Mesendoderm (in vitro differentiated cells): ENCODE measurements at places on chromosomes 7 and 10.

DNA sequence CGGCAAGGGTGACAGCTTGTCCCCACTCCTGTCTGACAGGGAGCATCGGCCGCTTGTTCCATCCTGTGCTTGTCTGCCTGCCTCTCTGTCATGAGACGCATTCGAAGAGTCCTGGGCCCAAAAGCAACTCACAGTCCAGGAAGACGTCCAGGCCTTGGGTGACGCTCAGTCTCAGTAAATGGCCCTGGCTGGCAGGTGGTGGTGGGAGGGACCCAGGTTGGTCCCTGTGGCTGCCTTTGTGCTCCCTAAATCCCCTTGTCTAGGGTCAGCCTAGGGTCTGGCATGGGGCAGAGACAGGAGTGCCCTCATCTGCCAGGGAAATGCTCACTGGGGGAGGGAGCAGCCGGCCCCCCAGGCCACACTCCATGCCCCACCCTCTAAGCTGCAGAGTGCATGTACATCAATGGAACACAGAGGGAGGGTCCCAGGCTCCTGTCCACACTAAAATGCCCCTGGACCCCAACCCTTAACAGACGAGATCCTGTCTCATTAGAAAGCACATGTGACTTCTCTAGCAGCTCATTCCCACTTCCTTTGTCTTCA, 295.2 kb upstream of the ZNF32 start:
- no peak for DNase-seq

DNA sequence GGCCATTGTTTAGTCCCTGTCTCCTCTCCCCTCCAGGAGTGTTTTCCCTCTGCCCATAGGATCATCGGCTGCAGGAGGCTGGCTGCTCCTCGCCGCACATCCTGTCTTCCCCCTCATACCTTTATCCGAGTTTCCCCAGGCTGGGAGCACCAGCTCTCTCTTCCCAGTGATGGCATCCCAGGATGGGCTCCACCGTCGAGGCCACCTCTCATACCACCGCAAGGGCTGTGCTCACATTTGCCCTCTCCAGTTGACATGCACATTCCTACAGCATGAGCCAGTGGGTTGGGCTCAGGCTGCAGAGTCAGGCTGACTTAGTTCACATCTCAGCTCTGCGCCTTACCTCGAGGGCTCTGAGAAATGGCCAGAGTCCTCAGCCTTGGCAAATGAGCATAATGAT, 12.1 kb downstream of the HKDC1 start:
- peak; percentile 94 for DNase-seq

DNA sequence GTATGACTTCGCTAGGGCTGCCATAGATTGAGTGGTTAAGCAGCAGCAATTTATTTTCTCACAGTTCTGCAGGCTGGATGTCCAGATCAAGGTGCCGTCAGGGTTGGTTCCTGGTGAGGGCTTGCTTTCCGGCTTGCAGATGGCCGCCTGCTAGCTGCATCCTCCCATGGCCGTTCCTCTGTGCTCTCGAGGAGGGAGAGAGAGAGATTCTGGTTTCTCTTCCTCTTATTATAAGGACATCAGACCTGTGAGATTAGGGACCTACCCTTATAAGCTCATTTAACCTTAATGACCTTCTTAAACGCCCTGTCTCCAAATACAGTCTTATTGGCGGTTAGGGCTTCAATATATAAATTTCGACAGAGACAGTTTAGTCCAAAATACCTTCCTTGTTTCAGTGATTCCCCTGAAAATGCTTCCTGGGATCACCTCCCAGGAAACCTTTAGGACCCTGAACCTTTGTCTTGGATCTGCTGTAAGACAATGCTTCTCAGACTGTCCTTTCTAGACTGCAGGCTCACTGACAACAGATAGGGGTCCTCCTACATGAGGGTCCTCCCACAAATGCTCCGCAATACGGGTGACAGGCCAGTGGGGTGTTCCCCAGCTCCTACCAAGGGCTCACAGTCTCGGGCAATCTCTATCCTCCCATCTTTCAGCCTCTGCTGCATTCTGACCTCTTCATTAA, 82.5 kb upstream of the BAIAP2L1 start:
- DNase-seq = peak; percentile 40

DNA sequence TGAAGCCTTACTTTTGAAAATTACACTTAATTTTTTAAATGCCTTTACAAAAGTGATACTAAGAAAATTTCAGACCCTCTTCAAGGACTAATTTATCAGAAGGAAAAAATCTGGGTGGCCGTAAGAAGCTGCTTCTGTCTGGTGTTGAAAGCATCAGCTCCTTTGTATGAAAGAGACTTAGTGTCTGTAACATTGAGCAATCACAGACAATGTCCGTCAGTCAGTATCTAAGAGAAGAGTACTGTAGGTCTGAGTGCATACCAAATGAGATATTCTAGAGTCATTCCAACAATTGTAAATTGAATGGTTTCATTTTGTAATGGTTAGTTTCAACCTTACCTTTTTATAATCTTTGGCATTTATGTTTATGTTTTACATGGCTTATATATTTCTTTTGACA, 11.1 kb upstream of the MDFIC start:
- DNase-seq = no peak

- DNase-seq = no peak
Measured at GRCh38 chr7:12695965-12696364, 8.5 kb downstream of the ARL4A start.

- DNase-seq = peak; percentile 22
Measured at GRCh38 chr10:22805304-22805703, 90.9 kb upstream of the PIP4K2A start.

GRCh38 chr10:80498833-80499741, 38.6 kb upstream of the SH2D4B start:
- DNase-seq = peak; percentile 92

DNA sequence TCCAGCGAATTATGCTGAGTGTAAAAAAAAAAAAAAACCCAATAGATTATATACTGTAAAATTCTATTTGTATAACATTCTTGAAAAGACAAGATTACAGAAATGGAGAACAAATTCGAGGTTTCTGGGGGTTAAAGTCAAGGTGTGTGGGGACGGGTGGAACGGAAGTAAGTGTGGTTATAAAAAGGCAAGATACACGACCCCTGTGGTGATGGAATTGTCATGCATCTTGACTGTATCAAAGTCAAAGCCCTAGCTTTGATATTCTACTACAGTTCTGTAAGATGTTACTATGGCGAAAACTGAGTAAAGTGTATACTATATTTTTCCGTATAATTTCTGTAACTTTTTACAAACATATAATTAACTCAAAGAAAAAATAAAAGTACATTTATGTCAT, 718.2 kb upstream of the PCDH15 start:
- peak; percentile 19 for DNase-seq

- DNase-seq = no peak
Measured at GRCh38 chr10:98253499-98253898, 14.5 kb downstream of the LOXL4 start.

- DNase-seq = no peak
Measured at GRCh38 chr7:91344911-91345310, 80.7 kb downstream of the FZD1 start.

- DNase-seq = no peak
Measured at GRCh38 chr7:106464651-106465050, 179.9 kb upstream of the NAMPT start.

DNA sequence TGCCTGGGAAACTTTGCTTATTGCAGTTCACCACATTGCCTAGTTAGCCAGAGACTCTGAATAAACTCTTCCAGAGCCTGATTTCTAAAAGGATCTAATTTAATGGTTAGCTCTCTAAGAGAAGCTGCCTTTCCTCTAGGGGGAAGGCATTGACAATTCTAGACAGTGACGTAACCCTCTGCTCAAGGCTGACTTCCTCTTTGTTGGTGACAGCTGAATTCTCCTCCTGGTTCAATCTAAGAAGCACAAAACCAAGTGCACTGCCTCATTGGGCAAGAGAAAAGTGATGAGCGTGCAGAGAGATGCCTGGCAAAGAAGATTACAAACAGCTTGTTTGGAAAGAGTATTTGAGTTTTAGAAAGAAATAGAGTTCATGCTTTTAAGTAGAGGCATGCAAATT, 102.7 kb downstream of the MACC1 start:
- peak; percentile 83 for DNase-seq

DNA sequence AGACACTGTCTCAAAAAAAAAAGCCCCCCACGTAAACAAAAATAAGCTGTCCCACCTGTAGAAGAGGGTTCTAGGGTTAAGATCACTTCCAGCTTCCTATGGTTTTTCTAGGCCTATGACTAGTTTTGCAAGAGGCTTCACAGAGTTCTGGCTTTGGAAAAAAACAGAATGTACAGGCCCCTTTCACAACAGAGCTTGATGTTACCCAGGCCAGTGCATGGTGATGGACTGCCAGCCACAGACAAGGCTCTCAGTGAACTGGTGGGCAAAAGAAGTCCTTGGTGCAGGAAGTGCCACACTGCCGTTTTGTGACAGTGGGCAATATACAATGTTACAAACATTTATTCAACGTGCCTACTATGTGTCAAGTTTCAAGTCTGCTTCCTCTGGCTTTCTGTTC, 18.3 kb upstream of the EFCAB10 start:
- DNase-seq = no peak

DNA sequence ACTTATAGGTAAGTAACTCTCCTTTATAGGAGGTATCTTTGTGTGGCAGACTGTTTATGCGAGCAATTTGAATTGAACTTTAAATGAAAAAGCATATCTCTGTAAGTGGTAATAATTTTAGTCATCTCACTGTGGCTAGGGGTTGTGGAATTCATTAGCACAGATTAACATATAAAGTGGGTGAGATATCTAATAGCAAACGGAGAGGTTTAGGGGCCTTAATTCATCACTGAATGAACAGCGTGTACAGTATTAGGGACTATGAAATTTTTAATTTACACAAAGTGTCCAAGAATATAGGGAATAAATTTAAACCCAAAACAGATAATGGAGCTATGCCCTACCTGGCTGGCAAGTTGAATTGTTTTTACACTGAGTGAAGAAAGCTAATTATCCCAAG, 15.7 kb upstream of the FAM204A start:
- DNase-seq = no peak

DNA sequence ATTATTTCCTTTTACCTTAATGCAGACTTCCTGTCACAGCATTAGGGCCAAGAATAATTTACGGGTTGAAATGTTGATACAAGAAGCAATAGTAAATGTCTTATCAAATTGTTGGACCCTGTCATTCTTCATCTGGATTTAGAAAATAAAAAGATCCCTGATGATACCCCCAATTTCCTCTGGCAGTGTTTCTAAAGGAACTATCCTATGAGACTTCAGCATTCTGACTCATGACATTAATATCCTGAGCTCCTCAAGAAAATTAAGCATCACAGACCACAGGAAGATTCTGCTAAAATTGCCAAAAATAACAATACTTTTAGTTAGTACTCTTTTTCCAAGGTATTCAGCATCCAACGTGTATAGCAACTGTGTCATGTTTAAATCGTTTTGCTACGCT, 490.5 kb upstream of the ANKRD30A start:
- no peak for DNase-seq

GRCh38 chr7:33129806-33130153, 416 bp downstream of the BBS9 start:
- DNase-seq = no peak

GRCh38 chr10:94115725-94116124, 122.0 kb downstream of the PLCE1 start:
- peak; percentile 60 for DNase-seq

- no peak for DNase-seq
Measured at GRCh38 chr7:69567800-69568199, 30.5 kb upstream of the AUTS2 start.

DNA sequence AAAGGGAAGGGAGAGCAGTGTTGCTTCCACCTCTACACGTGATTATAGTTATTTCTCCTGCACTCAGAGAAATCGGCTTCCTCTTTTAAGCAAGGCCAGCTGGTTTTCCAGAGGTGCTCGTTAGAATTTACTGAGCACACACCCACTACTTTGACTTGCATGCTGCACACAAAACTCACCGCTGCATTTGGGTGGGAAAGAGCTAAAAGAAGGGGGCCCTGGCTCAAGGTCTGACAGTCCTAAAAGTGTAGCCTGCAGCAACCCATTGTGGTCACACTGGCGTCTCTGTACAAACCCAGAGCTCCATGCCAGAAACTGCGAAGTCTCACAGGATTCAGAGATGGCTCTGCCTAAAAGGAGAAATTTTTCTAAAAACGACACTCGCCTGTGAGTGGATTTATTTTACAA, 133.7 kb downstream of the SLC25A13 start:
- DNase-seq = no peak

- no peak for DNase-seq
Measured at GRCh38 chr7:54837168-54837567, 78.2 kb upstream of the SEC61G start.

- peak; percentile 33 for DNase-seq
Measured at GRCh38 chr10:45374350-45375052, 485 bp downstream of the ALOX5 start.

GRCh38 chr7:121546632-121547543, 150.8 kb upstream of the FAM3C start:
- no peak for DNase-seq

DNA sequence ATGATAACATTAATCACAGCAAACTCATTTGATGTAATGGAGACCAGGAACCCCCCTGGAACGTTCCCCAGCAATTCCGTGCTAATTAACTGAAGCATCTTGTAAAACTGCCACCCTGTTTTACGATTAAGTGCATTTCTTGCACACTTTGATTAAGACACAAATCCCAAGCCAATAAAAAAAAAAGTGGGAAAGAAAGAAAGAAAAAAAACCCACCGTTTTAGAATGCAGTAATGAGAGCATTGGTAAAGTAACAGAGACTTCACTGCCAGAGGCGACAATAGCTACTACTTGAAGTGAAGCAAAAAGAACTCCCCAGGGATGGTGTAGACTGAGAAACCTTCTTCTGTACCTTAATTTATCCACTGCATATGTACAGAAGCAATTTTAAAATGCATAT, 616.1 kb downstream of the PTPRN2 start:
- no peak for DNase-seq

DNA sequence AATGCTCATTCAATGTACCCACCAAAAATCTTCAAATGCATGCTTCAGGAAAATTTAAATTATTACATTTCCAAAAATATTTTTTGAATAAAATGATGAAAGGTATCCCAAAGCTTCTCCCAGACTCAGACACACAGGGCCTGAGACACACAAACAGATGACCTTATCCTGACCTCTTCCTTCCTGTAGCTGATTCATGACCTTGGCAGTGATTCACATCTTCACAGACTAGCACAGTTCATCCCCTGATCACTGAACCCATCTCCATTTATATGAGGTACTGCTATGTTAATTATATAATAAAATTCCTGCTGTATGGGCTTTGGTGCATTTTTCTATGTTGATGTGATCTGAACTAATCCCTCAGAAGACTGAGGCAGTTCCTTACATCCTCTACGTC, 265.0 kb upstream of the GLI3 start:
- no peak for DNase-seq

- peak; percentile 97 for DNase-seq
Measured at GRCh38 chr7:73885975-73886798, 25.2 kb downstream of the TMEM270 start.

DNA sequence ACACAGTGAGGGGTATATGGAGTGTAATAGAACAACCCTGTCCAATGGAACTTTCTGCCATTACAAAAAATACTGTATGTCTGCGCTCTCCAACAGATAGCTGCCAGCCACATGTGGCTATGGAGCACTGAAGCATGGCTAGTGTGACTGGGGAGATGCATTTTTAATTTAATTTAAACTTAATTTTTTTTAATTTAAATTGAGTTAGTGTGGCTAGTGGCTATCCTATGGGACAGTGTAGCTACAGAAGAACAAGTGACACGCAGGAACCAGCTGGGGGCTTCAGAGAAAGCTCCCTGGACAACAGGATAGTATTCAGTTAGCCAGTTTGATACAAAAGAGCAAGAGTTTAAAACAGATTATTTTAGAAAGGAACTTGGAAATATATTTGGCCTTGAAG, 408.0 kb downstream of the THSD7A start:
- DNase-seq = no peak

- peak; percentile 5 for DNase-seq
Measured at GRCh38 chr7:19368491-19368925, 223.3 kb upstream of the FERD3L start.
